ENCODE measurements at places on chromosomes 7 and 10.

GRCh38 chr7:4633012-4633411, 49.1 kb upstream of the FOXK1 start:
- DNase-seq = no peak

- no peak for DNase-seq
These were observed 131.1 kb upstream of the CHST15 start for GRCh38 chr10:124224331-124225028.

- DNase-seq = no peak
These were observed 279.1 kb downstream of the PHF14 start for GRCh38 chr7:11252705-11253272.

- peak; percentile 31 for DNase-seq
These were observed 9.1 kb downstream of the LAMB1 start for GRCh38 chr7:107993891-107994291.

GRCh38 chr10:96719850-96720421, 378 bp downstream of the PIK3AP1 start:
- DNase-seq = no peak

GRCh38 chr7:111090846-111091245, at the start of gene LRRN3:
Gene LRRN3 (plus strand): TSS chr7:111091127. CDS start chr7:111122773, 31,646 bp downstream.
- DNase-seq = peak; percentile 80

- no peak for DNase-seq
These were observed 1.8 kb downstream of the SNX8 start for GRCh38 chr7:2312267-2312929.

DNA sequence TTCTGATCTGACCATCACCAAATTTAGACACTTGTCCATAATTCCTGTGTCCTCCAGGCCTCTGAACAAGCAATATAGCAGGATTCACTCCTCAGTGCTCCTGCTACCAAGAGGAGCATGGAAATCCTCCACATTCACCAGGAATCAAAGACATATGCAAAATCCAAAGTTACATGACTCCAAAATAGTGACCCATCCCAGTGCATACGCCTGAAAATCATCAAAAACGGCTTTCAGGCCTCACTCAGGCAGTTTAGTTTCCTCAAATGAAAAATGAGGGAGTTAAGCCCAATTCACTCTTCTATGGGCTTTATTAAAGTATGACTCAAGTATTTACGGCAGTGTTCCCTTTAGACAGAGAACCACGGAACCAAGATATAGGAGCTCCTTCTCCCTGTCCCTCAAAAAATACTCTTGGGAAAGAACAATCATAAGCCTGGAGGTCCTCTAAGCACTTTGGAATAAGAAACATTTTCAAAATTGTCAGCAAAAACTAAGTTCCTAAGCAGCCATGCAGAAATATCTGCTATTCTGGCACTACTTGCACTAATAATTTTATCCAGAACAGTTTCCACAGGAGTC, 240.7 kb downstream of the PARD3 start:
- no peak for DNase-seq

- DNase-seq = peak; percentile 43
These were observed 119.9 kb downstream of the MBL2 start for GRCh38 chr10:52652431-52653262.

DNA sequence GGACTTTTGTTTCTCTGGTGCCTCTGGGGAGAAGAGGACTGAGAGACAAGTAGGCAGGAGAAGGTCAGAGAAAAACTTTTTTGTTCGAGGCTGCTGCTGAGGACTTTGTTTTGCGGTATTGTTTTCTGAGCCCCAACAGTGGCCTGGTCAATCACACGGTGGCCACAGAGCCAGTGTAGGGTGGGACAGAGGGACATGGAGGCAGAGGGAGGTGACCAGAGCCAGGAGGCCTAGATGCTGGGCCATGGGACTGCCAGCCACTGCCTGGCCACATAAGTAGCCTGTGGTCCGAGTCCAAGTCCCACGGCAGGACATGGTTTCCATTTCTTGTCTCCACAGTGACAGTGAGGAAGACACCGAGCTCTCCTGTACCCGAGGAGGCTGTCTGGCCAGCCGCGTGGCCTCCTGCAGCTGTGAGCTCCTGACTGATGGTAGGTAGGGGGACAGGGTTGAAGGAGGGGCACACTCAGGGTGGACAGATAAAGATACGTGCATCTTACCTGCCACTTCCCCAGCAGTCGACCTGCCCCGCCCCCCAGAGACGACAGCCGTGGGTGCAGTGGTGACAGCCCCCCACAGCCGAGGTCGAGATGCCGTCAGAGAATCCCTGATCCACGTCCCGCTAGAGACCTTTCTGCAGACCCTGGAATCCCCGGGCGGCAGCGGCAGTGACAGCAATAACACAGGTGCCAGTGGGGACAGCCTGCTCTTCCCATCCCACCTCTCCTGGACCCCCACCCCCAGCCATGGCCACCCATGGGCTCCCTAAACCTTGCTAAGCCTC, 27.5 kb downstream of the SH2B2 start:
- DNase-seq = no peak

GRCh38 chr10:75231672-75232581, 3.8 kb downstream of the COMTD1 start:
- no peak for DNase-seq

DNA sequence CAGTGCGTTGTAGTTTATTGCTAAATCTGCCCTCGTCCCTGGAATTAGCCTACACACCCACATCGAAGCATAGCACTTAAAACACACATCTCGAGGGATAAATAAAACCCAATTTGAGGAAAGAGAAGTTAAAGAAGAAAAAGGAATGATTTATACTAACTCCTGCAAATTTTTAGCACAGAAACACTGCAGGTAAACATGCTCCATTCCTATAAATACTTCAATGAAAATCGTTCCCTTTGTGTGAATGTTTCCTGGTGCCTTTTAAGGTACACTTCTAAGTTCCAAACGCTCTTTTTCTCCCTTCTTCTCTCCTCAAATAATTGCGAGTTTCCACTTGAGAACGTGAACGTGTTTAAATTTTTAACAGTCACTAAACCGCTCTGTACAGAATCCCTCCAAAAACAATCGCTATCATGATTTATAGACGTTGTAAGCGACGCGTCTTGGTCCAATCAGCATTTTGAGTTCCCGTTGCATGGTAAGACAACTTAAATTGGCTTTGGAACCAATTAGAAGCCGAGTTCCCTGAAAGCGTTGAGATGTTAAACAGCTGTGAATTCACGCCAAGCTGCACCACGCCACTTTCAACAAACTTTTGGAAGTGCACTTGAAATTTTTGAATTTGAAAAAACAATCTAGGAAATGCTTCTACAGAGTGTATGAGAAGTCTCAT, 12.5 kb upstream of the EBLN1 start:
- no peak for DNase-seq

DNA sequence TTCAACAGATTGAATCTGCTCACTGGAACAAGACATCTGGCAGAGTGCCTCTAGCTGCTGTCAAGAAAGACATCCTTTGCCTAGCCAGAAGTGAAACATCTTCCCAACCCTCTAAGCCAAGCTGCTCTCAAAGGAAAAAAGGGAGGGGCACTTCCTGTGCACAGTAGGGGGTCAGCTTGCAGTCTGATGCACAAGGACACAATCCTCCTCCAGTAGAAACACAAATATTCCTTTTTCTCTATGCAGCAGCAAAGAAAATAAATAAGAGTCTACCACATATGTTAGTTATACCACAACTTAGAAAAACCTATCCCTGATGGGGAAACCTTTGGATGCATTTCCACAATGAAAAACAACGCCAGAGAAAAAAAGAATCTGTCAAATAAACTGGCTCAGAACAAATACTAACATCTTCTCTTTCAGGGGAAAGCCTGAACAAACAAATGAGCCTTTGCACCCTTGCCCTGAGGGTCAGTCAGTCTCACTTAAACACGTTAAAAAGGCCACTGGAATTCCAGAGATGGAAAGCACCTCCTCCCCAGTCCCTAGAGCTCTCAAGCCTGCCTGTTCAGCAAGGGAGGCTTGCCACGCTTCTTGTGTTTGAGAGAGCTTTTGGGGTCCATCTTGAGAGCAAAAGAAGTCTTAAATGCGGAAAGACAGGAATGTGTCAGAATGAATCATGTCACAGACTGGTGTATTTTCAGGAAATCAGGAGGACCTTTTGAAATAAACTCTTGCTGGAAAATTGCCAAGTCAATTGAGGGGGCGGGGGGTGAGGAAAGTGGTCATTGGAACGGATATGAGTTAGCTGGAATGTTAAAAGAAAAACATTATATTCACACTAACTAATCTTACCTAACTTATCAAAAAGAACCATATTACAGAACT, 7.5 kb downstream of the LAMB1 start:
- peak; percentile 37 for DNase-seq

GRCh38 chr10:130956251-130956650, 355.3 kb downstream of the TCERG1L start:
- DNase-seq = no peak

DNA sequence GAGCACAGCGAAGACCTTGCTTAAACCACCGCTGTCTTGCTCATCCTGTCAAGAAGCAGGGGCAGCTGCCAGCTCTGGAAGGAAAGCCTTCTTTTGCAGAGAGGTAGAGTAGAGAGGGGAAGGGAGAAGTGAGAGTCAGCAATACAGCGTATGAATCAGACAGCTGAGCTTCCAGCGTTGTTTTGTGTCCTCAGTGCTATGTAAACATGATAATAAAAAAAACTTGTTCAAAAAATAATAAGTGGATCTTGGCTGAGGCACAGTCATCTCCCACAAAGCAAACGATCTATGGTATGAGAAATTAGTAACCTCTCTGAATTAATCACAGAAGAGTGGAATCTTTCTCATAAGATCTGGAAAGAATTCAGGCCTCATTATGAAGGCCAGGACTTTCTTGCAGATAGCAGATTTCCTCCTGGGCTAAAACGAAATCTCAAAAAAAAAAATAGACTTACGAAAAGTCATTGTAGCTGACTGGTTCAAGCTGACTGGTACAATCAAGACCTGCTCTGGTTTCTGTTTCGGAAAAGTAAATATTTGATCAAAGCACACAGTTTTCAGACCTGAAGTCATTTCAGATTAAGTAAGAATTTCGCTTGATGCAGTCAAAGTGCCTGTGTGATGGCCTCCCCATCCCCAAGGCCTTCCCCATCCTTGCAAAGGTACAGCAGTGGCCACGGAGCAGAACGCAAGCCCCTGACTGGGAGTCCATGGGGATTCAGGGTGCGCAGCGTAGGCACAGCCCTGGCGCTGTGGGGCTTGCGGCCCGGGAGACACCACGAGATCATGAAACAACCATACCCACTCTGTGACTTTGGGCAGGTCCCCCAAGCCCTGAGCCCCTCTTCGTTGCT, 29.4 kb downstream of the CHST15 start:
- no peak for DNase-seq

DNA sequence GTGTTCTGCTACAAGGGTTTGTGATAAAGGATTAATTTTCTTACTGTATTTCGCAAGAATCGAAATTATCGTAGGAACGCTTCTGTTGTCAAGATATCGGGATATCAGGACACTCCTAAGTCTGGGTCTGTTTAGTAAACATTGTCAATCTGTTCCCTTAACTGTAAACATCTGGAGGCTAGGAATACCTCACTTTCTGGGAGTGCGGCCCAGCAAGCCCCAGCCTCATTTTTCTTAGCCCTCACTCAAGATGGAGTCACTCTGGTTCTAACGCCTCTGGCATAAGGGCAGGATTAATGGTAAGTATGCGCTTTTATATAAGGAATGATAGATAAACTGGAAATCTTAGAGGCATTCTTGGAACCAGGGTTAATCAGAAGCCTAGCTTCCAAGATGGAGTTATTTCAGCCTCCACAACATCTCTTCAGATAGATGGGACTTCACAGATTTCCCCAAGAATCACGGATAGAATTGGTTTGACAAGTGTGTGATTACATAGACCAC, 30.1 kb upstream of the CCL24 start:
- DNase-seq = no peak

DNA sequence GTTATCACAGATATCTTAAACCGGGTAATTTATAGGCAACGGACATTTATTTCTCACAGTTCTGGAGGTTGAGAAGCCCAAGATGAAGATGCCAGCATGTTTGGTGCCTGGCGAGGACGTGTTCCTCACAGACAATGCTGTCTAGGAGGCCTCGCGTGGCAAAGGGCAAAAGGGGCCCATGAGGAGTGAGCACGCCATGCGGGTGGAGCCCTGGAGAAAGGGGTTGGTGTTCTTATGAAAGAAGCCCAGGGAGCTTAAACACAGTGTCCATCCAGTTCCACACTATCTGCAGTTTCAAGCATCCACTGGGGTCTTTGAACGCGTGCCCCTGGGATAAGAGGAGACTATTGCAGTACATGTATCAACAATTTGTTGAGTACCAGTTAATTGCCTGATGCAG, 51.4 kb downstream of the CXCL12 start:
- no peak for DNase-seq

DNA sequence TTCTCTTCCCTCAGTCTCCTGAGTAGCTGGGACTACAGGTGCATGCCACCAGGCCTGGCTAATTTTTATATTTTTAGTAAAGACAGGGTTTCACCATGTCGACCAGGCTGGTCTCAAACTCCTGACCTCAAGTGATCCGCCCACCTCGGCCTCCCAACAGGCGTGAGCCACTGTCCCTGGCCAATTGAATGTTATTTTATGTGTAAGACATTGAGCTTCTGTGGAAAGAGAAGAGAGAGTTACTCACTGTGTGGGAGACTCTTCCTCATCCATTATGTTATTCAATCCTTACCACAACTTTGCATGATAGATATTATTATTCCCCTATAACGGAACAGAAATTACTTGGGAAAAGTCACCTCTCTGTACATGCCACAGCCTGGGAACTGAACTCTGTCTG, 32.6 kb upstream of the MXI1 start:
- no peak for DNase-seq

DNA sequence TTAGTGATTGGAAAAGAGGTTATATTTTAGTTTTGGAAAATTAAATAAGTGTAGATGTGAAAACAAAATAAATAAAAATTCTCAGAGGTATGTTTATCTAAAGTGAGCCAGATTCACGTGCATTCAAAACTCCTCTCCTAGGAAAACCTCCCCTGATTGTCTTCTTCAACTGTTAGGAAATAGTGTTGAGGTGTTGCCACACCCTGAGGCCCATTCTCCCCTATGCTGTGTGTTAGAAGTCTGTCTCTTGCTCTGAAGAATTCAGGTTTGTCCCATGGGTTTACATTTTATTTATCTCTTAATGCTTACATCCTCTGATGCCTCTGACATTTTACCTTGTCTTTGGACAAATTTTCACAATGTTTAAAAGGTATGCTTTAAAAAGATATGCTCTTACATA, 40.3 kb downstream of the PTPRE start:
- no peak for DNase-seq

GRCh38 chr7:16741676-16742075, 11.9 kb upstream of the TSPAN13 start:
- DNase-seq = no peak

All from NCI-H1417 treated with DMSO at 0.1 percent for 48 hours (cell line).